Mammary epithelial cell (primary cell): ENCODE measurements at places on chromosomes 5 and 9. TPM values are rescaled to one million over a fixed set of nuclear protein-coding genes. Genes with fewer than 3 reads are reported as not detected.

COX7C gene
- total RNA-seq = 106 TPM

- no peak for DNase-seq
Observed at GRCh38 chr5:96741891-96742309, 65.8 kb downstream of the ERAP1 start.

- DNase-seq = no peak
Observed at GRCh38 chr9:316382-316965, 101.8 kb downstream of the DOCK8 start.

GRCh38 chr5:18483451-18483850 lies 849.2 kb downstream of the TAF11L14 start:
- peak; percentile 73 for DNase-seq
